ENCODE measurements at places on chromosomes 1 and 21. TPM values are rescaled to one million over a fixed set of nuclear protein-coding genes. Genes with fewer than 3 reads are reported as not detected.
A peak's percentile ranks its signal among the peaks of the same experiment; 100 is the strongest.

The CAP1 gene
- total RNA-seq: 255 TPM

GRCh38 chr1:119873135-119874015 is 22.9 kb downstream of the ADAM30 start:
- H3K4me3 ChIP-seq: no peak overlapping the region
- no peak overlapping the region for H3K27ac ChIP-seq
- no peak for DNase-seq
- no peaks in the 10 kb centered on the region for H3K4me1 ChIP-seq

DNA sequence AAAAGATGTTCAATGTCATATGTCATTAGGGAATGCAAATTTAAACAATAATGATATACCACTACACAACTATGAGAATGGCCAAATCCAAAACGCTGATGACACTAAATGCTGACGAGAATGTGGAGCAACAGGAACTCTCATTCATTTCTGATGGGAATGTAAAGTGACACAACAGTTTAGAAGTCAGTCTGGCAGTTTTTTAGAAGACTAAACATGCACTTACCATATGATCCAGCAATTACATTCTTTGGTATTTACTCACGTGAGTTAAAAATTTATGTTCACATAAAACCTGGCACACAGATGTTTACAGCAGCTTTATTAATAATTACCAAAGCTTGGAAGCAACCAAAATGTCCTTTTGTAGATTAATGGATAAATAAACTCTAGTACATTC is 110.4 kb upstream of the C1orf21 start:
- H3K4me3 ChIP-seq: no peak overlapping the region
- H3K27me3 ChIP-seq: no peaks in the 10 kb centered on the region
- DNase-seq: no peak
- H3K27ac ChIP-seq: no peak overlapping the region
- H3K4me1 ChIP-seq: peaks cover 4% of the 10 kb centered on the region

The LENEP gene
- 2.8 TPM for total RNA-seq

- H3K4me3 ChIP-seq: no peak overlapping the region
- H3K4me1 ChIP-seq: no peaks in the 10 kb centered on the region
- no peaks in the 10 kb centered on the region for H3K27me3 ChIP-seq
- H3K36me3 ChIP-seq: no peaks in the 10 kb centered on the region
These were observed 609.1 kb downstream of the KIF26B start for GRCh38 chr1:245763873-245764331.

DNA sequence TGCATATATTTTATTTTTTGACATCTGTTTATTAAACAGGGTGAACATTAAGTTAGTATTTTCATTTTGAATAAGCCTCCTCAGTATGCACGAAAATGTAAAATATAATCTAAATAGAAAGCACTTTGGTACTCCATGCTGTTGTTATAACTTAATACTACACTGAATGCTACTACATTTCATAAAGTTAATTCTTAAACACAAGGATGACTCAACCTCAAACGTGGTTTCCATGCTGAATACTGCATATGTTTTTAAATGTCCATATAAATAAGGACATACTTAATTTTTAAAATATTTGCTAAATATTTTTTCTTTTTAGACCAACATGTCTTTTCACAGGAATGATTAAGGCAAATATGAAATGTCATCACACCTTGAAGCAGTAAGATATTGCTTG is 83.9 kb downstream of the USP24 start:
- no peaks in the 10 kb centered on the region for H3K27me3 ChIP-seq
- H3K36me3 ChIP-seq: peaks cover 19% of the 10 kb centered on the region
- no peak overlapping the region for H3K27ac ChIP-seq
- no peak for DNase-seq

GRCh38 chr21:45386728-45387371 is 18.1 kb upstream of the COL18A1 start:
- H3K4me3 ChIP-seq: no peak overlapping the region
- no peaks in the 10 kb centered on the region for H3K27me3 ChIP-seq
- no peak for DNase-seq
- no peaks in the 10 kb centered on the region for H3K4me1 ChIP-seq
- no peak overlapping the region for H3K27ac ChIP-seq
- H3K36me3 ChIP-seq: peaks cover 6% of the 10 kb centered on the region

DNA sequence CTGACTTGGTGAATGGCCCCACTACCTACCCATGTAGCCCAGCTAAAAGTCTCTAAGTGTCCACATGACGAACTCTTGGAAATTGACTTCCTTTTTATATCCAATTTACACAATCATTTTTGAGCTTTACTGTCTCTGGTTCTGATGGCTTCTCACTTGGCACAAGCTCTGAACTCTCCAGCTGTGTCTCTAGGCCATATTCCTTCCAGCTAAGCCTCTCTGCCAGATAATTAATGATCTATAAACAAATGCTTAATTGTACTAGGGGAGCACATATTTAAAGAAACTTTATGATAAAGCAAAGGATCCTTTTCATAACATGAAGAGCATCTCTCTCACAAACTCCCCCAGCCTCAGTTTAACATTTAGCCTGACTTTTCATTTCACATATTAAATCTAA is 16.3 kb upstream of the BEND5 start:
- no peaks in the 10 kb centered on the region for H3K27me3 ChIP-seq
- H3K4me3 ChIP-seq: no peak overlapping the region
- H3K36me3 ChIP-seq: no peaks in the 10 kb centered on the region
- no peaks in the 10 kb centered on the region for H3K4me1 ChIP-seq

DNA sequence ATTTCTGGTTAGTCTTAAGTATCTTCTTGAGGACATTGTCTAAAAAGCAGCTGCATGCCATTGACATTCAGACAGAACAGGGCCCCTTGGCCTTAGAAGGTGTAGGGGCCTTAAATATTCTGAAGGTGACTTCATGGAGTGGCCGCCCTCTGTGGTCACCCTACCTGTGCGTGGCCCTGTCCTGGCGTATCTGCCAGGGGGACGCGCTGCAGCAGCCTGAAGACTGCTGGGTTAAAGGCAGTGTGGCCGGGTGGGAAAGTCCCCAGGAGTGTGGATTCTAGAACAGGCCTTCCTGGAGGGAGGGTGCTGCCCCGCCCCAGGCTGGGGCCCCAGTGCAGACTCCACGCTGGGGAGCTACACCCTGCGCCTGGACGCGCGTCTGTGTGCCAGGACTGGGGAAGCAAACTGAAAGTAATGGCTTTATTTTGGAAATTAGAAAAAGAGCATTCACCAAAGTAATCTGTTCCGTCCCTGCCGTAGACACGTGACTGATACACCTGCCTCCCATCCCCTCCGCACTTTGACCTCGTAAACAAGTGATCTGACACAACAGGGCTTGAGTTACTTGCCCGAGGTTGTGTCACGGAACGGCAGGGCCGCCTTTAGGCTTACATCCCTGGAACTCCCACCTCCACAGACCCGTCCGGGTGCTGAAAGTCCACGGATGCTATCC is 1.8 kb downstream of the AGPAT3 start:
- no peaks in the 10 kb centered on the region for H3K4me1 ChIP-seq
- peak overlapping the region; percentile 59 for H3K4me3 ChIP-seq
- no peak overlapping the region for H3K27ac ChIP-seq
- 0 out of 2 replicates have a peak, but pooled peaks cover 2% of the 10 kb centered on the region for H3K36me3 ChIP-seq
- H3K27me3 ChIP-seq: no peaks in the 10 kb centered on the region

- H3K4me1 ChIP-seq: peaks cover 5% of the 10 kb centered on the region
- H3K4me3 ChIP-seq: no peak overlapping the region
- no peak overlapping the region for H3K27ac ChIP-seq
- no peaks in the 10 kb centered on the region for H3K27me3 ChIP-seq
These were observed 122.7 kb downstream of the VAV3 start for GRCh38 chr1:107842241-107842640.

DNA sequence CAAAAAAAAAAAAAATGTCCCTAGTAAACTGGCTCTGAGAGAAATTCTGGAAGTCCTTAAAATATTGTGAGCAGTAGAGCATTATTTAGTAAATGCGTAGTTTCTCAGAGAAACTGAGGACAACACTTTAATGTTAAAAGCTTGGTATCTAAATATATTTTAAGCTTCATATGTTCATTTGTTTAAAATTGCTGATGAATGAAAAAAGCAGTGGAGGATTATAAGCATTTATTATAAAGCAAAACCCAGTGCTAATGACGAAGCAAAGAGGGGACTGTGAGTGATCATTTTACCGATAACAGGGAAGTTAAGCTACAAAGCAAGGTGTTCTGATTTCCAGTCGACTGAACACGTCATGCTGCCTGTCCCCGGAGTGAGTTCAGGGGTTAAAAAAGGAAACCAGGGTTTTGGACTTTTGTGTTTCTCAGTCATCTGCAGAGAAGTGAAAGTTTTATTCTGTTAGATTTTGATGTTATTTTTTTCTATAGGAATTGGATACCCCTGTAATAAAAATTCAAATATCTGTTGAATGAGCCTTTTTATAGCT is 64.5 kb upstream of the SCCPDH start:
- H3K27me3 ChIP-seq: no peaks in the 10 kb centered on the region
- DNase-seq: no peak
- no peak overlapping the region for H3K4me3 ChIP-seq
- H3K36me3 ChIP-seq: no peaks in the 10 kb centered on the region

- no peaks in the 10 kb centered on the region for H3K36me3 ChIP-seq
- no peak overlapping the region for H3K4me3 ChIP-seq
These were observed 50.9 kb downstream of the ACTL8 start for GRCh38 chr1:17805869-17806684.

GRCh38 chr1:227949954-227950734 is 2.4 kb upstream of the WNT9A start:
- H3K27me3 ChIP-seq: peaks cover 12% of the 10 kb centered on the region
- H3K4me3 ChIP-seq: 0 out of 3 replicates have a peak overlapping the region, but pooled peaks have one; percentile 35
- H3K27ac ChIP-seq: no peak overlapping the region
- DNase-seq: no peak

GRCh38 chr21:43734131-43734927 is 15.4 kb downstream of the PDXK start:
- H3K4me1 ChIP-seq: no peaks in the 10 kb centered on the region
- DNase-seq: no peak
- peaks cover 15% of the 10 kb centered on the region for H3K36me3 ChIP-seq
- no peak overlapping the region for H3K4me3 ChIP-seq

GRCh38 chr1:197783510-197783948 is 8.2 kb upstream of the DENND1B start:
- no peaks in the 10 kb centered on the region for H3K4me1 ChIP-seq
- no peaks in the 10 kb centered on the region for H3K27me3 ChIP-seq
- no peak overlapping the region for H3K4me3 ChIP-seq
- no peak for DNase-seq

DNA sequence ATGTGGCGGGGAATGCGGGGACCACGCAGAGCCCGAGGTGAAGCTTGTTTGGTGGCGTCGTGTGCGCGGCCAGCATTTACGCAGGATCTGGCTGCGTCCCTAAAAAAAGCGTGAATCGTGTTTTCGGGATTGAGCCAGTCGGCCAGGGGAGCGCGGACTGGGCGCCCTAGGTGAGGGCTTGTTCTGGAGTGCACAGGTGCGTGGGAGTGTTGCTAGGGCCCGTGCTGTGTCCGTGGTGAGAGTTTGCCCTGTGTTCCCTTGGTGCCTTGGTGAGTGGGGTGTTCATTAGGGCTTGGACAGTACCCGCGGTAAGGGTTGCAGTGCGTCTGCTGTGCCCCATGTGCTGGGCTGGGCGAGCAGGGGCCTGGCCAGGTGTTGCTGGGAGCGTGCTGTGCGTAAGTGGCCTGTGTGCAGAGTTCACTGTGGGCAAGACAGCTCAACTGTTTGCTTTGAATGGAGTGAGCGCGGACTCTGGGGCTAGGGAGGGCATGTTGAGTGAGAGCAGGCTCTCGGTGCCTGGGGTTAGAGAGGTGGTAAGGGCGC is 673 bp downstream of the CD46 start:
- H3K27ac ChIP-seq: no peak overlapping the region
- peaks cover 3% of the 10 kb centered on the region for H3K4me1 ChIP-seq
- H3K36me3 ChIP-seq: peaks cover 14% of the 10 kb centered on the region
- H3K27me3 ChIP-seq: no peaks in the 10 kb centered on the region
- H3K4me3 ChIP-seq: peak overlapping the region; percentile 99

DNA sequence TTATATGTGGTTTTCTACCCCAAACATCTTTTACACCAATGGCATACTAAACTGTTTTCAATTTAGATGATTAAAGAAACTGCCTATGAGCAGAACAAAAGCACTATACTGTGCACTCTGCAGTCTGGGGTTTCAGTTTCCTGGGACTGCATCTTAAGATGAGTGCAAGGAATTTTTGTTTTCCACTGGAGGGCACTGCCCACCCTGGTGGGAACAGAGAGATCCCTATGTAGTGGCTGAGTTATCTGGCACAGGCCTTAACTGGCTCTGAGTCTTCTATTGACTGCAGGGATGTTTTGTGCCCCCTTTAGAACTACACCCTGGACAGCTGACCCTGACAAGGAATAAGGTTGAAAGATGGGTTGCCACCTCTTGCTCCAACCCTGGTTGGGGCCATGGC is 12.0 kb downstream of the PROK1 start:
- H3K4me1 ChIP-seq: no peaks in the 10 kb centered on the region
- H3K4me3 ChIP-seq: no peak overlapping the region
- H3K36me3 ChIP-seq: no peaks in the 10 kb centered on the region
- no peak overlapping the region for H3K27ac ChIP-seq
- no peaks in the 10 kb centered on the region for H3K27me3 ChIP-seq

DNA sequence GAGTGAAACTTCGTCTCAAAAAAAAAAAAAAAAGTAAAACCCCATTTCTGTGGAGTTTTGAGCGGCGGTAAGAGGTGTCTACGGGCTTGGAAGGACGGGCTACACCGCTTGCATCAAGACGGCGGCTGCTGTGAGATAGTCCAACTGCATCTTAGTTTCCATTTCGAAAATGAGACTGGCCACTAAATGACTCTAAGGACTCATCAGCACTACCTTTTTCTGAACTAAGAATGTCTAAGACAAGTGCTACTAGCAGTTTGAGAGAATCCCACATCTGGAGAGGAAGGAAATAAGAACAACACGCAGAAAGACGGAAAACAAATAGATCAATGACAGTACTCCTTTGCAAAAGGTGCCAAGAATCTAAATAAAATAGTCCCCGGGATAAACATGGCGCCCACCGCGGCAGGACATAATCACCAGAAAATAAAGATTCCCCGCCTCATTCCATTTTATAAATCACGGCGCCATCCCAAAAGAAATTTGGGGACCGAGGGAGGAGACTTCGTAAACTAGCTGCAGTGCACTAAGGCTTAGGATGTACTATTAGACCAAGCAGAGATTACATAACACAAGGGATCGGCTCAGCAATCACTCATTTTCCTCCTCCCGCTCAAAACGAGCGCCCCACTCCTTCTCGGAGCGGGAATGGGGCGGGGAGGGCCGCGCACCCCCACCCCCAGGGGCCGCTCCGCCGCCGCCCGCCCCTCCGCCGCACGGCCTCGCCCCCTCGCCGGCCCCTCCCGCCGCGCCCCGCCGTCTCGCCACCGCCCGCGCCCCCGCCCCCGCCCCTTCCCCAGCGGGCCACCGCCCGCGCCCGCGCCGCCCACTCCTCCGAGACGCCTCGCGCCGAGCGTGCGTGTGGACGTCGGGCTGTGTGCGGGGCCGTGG is 1.1 kb downstream of the POGZ start:
- peak overlapping the region; percentile 67 for H3K27ac ChIP-seq
- H3K4me3 ChIP-seq: peak overlapping the region; percentile 77
- H3K36me3 ChIP-seq: no peaks in the 10 kb centered on the region
- peak; percentile 40 for DNase-seq

DNA sequence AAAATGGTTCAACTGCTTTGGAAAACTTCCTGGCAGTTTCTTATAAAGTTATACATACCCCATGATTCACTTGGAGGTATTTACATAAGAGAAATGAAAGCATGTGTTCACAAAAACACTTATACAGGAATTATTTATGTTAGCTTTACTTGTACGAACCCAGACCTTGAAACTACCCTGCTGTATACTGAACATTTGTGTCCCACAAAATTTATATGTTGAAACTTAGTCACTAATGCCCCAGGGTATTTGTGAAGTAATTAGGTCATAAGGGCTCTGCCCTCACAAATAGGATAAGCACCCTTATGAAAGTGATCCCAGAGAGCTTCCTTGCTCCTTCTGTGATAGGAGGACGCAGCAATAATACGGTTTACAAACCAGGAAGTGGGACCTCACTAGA is 42.7 kb upstream of the B3GALT2 start:
- no peak overlapping the region for H3K27ac ChIP-seq
- H3K4me1 ChIP-seq: no peaks in the 10 kb centered on the region
- DNase-seq: no peak
- no peak overlapping the region for H3K4me3 ChIP-seq

The GJC2 gene
- 1.6 TPM for total RNA-seq

All from H9 (cell line).